ENCODE measurements at places on chromosomes 4 and X. TPM values are rescaled to one million over a fixed set of nuclear protein-coding genes. Genes with fewer than 3 reads are reported as not detected.

Gene CACNA1F
- total RNA-seq: not detected

Gene SETD7
- 102 TPM for total RNA-seq

Gene SPANXN4
- not detected for total RNA-seq

Gene ADH1C
- total RNA-seq: 1.1 TPM

Gene SSX1
- not detected for total RNA-seq

Gene HGFAC
- not detected for total RNA-seq

Gene SERTM2
- not detected for total RNA-seq

Gene FAM9A
- not detected for total RNA-seq

Gene CORIN
- total RNA-seq: 0.13 TPM

Gene SHOX
- not detected for total RNA-seq

Gene HSD17B10
- total RNA-seq: 78.6 TPM

Gene NEIL3
- total RNA-seq: 6.6 TPM

Gene CFP
- 0.13 TPM for total RNA-seq

Gene CXCL11
- total RNA-seq: not detected

Gene TEX13B
- total RNA-seq: not detected

Gene PDGFRA
- total RNA-seq: 742 TPM

Gene EPHA5
- total RNA-seq: 0.53 TPM

Gene GLUD2
- total RNA-seq: 2.9 TPM

Gene CSAG3
- not detected for total RNA-seq

Gene SPATA4
- not detected for total RNA-seq

Gene RIBC1
- total RNA-seq: 0.93 TPM

Gene JCHAIN
- 0.12 TPM for total RNA-seq

Gene FOXR2
- total RNA-seq: not detected

Gene ARFIP1
- 40.3 TPM for total RNA-seq

Gene SLC9B1
- total RNA-seq: 4.9 TPM

Gene MGAT4D
- total RNA-seq: not detected

Gene COQ2
- 10.1 TPM for total RNA-seq

Gene PRR32
- total RNA-seq: not detected

Gene BMX
- total RNA-seq: 4.6 TPM

Gene ELK1
- total RNA-seq: 13.6 TPM

Gene VEGFC
- 42.1 TPM for total RNA-seq

Gene PWWP3B
- total RNA-seq: 0.06 TPM

Measured in aortic smooth muscle cell (primary cell).